ENCODE measurements at places on chromosomes 1 and 21.

DNA sequence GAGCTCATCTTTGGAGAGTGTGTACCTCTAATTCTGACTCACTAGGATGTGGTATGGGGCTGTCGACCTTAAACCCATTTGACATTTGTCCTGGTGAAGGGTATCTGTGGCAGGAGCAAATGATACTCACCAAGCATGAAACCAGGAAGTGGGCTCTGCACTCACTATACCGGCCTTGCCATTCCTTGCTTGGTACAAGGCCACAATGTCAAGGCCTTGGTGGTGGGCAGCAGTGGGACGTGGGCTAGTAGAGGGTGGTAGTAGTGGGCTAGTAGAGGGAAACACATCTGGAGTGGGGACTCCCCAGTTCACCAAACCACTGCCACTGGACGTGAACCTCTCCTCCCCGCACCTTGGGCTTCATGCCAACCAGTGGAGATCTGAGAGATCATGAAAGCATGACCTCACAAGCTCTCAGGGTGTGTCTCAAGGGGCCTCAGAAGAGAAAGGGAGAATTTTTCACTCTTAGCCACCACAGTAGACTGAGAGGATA, 11.5 kb downstream of the TNFSF4 start:
- no peak for DNase-seq

DNA sequence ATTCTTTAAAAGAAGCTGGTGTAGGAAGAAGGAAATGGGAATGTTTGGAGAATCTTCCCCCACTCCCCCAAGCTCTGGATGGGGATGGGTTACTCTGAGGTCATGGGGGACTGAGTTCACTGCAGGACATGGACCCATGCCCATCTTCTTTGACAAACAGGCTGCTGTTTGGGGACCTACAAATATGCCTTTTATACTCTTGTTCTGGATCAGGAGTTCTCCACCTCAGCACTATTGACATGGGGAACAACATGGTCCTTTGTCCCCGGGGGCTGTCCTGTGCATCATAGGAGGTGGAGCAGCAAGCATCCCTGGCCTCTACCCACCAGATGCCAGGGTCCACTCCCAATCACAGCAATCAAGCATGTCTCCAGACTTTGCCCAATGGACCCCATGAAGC, 365.8 kb upstream of the C1orf174 start:
- DNase-seq = no peak

DNA sequence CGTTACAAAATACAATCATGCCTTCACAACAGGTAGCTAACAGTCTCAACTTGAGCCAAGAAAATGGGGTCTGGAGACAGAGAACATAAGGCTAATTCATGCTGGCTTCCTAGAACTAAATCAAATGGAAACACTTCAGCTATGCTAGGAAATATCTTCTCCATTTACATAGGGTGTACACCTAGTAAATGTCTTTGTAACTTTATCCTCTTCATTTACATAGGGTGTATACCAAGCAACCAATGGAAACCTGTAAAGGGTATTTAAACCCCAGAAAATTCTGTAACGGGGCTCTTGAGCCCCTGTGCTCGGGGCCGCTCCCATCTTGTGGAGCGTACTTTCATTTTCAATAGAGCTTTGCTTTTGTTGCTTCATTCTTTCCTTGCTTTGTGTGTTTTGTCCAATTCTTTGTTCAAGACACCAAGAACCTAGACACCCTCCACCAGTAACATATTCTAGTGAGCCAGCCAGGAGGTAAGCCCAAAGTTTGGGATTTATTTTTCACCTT, 19.5 kb upstream of the CYP4X1 start:
- no peak for DNase-seq

DNA sequence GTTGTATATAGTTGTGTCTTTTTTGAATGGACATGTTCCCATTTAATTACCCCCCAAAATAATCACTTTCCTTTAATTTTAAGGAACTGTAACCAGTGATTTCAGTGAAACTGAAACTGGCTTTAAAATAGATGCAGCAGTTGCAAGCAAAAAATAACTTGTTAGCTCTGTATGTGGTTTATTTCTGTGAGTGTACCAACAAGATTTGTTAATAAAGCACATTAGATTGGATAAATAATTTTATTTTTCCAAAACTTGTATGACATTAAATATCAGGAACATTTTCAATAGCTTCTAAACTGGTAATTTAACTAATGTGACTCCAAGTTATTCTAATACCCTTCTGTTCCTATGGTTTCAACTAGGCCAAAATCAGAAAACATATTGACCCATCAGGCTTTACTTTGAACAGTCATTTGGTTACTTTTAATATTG, 184.3 kb upstream of the CACYBP start:
- DNase-seq = no peak

GRCh38 chr1:24656046-24656445, 12.9 kb downstream of the SRRM1 start:
- DNase-seq = no peak

GRCh38 chr1:230067419-230067870, 407 bp downstream of the GALNT2 start:
- DNase-seq = no peak

GRCh38 chr1:61782771-61783170, 40.5 kb downstream of the PATJ start:
- no peak for DNase-seq

DNA sequence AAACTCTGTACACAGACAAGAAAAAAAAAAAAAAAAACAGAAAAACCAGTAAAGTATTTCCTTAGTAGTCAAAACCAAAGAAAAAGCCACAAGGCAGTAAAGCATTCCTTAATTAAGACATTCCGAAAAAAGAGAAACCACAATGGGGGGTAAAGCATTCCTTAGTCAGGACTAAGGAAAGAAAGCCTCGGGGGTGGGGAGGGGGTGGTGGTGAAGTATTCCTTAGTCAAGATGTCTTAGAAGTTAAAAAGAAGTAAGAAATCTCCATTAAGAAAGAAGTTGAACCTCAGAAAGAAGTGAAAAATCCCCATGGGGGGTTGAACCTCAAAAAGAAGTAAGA, 28.2 kb upstream of the FMO1 start:
- DNase-seq = no peak

- DNase-seq = peak; percentile 89
Observed at GRCh38 chr21:34807146-34807880, 138.5 kb downstream of the CLIC6 start.

- DNase-seq = no peak
Observed at GRCh38 chr1:67614511-67614934, 70.5 kb upstream of the GADD45A start.

DNA sequence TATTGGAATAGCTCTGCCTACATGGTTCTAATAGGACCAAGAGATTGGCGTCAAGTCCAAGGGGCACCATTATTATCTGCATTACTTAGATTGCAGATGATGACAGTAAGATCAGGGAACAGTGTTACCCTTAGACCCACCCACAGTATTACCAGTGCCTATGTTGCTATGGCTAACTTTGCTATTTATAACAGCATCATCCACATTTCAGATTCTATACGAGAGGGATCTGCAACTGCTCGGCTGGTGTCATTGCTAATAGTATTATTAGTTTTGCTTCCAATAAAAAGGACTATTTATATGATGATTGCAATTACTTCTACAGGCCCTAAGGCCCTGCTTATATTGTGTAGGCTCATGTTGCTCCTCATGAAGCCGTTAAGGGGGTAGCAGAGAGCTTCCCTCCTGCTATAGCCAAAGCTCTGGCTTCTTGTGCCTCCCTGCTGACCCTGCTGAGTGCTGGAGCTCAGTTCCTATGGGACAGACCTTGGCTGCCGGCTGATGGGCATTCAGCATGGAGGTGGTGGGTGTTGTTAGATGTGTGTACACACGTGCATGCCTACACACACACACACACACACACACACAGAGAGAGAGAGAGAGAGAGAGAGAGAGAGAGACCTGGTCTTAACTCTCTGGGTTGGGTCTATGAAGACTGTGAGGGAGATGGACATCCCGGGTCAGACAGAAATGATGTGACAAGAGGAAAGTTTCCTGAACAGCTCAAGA, 1.3 kb downstream of the BCAN start:
- DNase-seq = no peak

DNA sequence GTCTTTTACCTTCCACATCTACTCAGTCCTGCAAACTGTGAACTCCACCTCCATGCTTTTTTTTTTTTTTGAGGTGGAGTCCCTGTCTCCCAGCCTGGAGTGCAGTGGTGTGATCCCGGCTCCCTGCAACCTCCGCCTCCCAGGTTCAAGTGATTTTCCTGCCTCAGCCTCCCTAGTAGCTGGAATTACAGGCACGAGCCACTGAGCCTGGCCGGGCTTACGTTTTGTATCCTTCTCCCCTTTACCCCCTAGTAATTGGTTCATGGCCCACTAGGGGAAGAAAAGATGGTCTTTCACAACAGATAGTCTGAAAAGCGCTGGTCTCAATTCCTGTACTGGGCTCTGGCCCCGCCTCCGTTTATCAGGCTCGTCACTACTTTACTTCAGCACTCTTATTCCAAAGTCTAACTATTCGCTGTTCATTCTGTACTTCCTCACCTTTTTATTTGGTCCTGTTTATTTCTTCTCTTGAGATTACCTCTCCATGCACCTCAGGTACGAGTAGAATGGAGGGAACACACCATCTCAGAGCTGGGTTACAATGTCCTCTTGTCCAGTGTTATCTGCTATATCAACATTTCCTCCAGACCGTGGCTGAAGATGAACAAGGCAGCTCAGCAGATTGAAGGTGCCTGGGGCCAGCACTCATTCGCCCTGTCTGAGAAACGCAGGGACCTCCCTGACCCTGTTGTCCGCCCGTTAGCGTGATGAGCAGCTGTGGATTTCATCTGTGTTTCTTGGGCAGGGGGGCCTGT, 16.2 kb downstream of the CNST start:
- DNase-seq = no peak

DNA sequence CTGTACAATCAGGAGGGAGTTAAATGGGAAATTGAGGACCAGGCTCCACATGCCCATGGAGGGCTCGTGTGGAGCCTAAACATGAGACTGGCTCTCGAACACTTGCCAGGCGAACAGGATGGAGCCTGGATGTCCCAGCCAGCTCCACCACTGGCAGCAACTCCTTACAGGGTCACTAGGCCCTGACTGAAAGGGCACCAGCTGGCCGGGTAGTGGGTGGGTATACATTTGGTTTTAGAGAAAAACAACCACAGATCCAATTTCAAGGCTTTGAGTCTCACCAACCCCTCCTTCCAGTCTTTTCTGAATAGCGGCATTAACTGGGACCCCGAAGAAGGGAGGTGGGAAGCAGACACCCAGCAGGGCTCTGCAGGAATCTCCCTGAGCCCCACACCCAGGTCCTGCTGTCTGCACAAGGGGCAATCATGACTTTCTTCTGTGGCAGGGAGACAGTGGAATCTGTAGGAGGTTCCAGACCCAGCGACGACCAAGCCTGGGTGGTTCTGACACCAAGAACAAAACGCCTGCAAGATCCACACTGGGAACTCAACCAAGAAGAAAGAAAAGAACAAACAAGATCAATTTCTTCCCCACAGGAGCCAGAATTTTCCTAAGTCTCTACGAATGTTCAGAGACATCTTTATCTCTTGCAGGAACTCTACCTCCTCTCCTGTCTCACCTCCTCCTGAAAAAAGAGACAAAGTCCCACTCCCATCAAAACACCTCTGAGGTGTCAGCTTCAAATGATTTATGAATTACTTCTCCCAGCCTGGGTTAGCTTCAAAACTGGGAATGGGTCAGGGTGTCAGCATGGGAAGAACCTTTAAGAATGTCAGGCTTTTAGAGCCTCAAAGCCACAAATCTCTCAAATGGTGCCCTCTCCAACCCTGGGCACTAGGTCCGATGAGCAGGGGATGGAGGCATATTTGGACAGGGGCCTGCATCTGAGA, 26.5 kb upstream of the SRP9 start:
- no peak for DNase-seq

- DNase-seq = peak; percentile 83
Observed at GRCh38 chr21:46295177-46295770, 9.1 kb downstream of the YBEY start.

DNA sequence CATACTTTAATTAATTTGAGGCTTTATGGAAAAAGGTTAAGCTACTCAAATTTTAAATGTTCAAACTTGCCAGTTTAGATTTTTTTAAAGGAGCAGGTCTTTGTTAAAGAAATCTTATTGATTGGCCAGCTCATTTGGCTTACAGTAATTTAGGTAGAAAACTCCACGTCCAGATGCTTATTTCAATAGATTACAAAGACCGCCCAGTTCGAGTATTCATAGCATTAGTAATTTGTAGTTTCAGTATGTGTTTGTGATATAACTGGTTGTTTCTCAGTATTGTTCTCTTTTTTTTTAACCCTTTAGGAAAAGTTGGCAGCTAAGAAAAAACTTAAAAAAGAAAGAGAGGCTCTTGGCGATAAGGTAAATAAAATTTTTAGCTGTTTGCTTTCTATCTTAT, 1.6 kb downstream of the RPF1 start:
- no peak for DNase-seq

- DNase-seq = peak; percentile 49
Observed at GRCh38 chr1:16038620-16038912, 5.0 kb upstream of the CLCNKB start.

DNA sequence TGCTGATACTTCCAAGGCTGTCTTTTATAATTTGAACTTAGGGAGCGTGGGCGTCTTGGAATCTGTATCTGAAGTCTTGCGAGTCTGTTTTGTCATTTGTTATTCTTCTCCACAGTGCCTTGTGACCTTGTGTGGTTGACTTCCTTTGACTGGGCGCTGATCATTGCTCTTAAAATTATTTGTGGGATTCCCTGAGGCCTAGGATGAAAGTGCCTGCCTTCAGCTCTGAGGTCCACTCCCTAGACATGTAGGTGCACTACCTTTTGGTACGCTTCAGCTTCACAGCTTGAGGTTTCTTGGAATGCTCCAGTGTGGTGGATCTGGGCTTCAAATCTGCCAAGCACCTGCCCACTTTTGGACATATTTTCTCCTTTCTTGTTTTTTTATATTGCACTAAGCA, 50.2 kb upstream of the IGSF5 start:
- no peak for DNase-seq

GRCh38 chr1:80047791-80048190, 1041.3 kb upstream of the ADGRL4 start:
- DNase-seq = no peak

DNA sequence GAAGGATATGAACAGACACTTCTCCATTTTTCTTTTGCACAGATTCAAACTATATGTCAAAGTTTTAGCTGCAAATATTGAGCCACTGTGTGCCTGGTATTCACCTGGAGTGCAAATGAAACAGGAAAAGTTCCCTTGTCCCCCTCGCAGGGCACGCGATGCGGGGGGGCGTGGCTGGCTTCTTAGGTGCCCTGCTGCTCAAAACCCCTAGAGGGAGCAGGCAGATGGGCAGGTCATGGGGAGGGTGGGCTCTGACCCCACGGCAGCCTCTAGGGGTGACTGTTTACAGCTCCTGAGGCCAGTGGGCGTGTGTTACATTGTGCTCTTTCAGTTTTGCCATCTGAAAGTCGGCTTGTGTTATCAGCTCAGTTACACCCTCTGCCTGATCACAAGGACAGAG, 931.2 kb upstream of the B3GALT2 start:
- no peak for DNase-seq

DNA sequence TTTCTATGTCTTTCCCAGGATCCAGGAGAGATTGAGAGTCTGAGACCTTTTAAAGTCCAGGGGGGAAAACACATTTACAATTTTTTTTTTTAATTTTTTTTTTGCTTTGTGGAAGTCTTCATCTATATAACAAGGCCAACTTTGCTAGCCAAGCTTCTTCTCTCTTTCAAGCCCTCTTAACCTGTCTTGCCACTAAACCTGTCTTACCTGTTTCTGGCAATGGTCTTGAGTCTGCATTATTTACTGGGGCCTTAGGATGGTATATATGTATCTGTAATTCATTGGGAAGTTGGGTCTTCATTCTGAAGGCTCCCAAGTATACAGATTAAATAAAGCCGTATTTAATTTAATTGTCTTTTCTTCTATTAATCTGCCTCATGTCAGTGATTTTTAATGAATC, 750.9 kb upstream of the B3GALT2 start:
- DNase-seq = no peak

- no peak for DNase-seq
Observed at GRCh38 chr1:97909266-97909665, 11.6 kb downstream of the DPYD start.

GRCh38 chr1:5227114-5227513, 572.7 kb downstream of the AJAP1 start:
- DNase-seq = no peak

Measured in H54 (cell line).